ENCODE measurements at places on chromosomes 5 and 9.

DNA sequence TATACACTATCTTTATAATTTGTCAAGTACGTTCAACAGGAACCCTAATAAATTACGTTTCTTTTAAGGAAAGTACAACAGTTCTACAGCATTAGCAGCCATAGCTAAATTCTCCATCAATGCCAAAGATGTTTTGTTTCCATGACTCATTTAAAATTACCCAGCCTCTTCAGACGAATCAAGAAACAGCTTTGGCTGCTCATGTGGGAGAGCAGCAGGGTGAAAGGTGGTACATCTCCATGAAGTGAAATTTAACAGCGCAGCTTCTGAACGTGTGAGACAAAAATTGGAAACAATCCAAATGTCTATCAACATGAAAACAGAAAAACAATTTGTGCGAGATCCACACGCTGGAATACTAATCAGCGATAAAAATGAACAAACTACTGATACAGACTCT, 327.3 kb upstream of the CDH6 start:
- DNase-seq: no peak

GRCh38 chr5:90549729-90550275, 8.8 kb upstream of the ADGRV1 start:
- no peak for DNase-seq

- peak; percentile 51 for DNase-seq
Observed at GRCh38 chr5:123875561-123876275, 363.7 kb downstream of the CSNK1G3 start.

- no peak for DNase-seq
Observed at GRCh38 chr9:726005-726404, 115.5 kb upstream of the DMRT1 start.

DNA sequence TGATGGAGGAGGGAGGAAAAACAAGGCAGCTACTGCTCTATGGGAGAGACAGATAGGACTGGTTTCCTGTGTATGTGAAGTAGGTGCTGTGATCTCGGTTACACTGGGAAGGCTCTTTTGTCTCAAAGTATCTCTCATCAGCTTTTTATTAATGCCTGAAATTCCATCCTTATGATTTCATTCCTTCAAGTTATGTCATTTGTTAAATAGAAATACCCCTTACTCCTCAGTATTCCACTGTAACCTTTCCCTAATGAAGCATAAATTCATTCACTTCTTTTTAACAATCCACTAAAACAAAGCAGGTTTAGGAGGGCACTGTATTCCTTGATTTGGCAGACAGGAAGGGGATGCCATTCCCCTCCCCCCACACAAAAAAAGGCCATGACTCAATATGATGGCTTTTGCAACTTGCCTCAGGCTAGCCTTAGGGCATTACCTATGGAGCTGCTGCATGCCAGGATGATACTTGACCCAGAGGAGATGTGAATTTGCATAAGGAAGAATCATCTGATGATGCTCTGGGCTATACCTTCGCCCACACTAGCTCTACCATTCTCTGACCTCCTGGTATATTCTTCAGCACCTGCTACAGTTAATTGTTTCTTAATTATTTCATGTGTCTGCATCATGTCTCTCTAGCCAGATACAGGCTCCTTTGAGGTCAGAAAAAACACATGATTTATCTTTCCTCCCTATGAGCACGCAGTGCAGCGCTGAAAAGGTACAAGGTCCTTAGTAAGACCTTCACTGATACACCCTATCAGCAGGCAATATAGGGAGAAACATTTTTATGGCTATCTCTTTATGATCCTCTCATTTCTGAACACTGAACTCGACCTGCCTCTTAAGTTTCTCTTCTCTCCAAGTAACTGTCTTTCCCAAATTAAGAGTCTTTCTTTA, 26.3 kb downstream of the NR3C1 start:
- no peak for DNase-seq

DNA sequence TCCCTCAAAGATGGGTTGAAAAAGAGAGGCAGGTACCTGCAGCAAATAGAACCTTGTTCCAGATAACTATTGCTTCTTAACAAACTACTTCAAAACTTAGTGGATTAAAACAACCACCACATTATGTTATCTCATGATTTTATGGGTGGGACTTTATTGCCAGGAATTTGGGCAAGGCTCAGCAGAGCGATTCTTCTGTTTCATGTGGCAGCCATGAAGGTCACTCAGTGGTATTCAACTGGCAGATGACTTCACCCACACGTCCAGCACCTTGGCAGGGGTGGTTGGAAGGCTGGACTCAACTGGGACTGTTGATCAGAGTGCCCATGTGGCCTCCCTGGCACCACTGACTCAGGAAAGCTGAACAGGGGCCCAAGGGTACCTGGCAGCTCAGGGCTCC, 112.0 kb downstream of the HSD17B3 start:
- DNase-seq: no peak
